ENCODE measurements at places on chromosomes 5 and 9.

- DNase-seq = no peak
These were observed 1.5 kb downstream of the SV2C start for GRCh38 chr5:76084496-76085242.

GRCh38 chr5:104733063-104733669 is 1170.6 kb upstream of the NUDT12 start:
- DNase-seq = no peak

- DNase-seq = no peak
These were observed 80.8 kb downstream of the NTRK2 start for GRCh38 chr9:84750152-84750865.

DNA sequence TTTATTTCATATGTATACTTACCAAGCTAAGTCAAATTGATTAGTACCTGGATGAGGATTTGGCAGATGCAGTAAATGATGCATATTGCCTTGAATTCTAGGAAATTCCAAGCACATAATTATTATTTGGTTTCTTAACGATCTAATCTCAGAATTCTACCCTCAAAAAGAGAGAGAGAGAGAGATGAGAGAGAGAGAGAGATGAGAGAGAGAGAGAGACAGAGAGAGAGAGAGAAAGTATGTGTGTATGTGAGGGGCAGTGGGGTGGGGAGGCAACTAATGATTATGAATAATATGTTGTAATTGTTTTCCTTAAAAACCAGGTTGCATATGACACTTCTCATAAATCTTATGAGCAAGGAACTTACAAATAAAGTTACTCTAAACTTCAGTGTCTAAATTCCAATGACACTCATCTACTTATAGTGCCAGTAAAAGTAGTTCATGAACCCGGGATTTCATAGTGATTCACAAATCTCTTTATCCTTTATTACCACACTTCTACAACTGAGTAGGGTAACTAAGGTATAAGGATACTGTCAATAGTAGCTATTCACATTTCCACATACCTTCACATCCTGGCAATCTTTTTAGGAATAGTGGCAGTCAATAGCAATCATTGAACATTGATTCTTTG is 60.5 kb upstream of the EDIL3 start:
- DNase-seq = no peak

GRCh38 chr5:96703384-96703920 is 41.3 kb downstream of the CAST start:
- DNase-seq = no peak

- no peak for DNase-seq
These were observed 88.7 kb upstream of the PIK3R1 start for GRCh38 chr5:68126886-68127285.
